ENCODE measurements at places on chromosomes 5 and 9.

- no peaks in the 10 kb centered on the region for H3K36me3 ChIP-seq
- H3K4me3 ChIP-seq: no peak overlapping the region
- no peaks in the 10 kb centered on the region for H3K27me3 ChIP-seq
- no peak overlapping the region for H3K27ac ChIP-seq
Observed at GRCh38 chr5:10289353-10289752, 18.3 kb downstream of the CMBL start.

GRCh38 chr5:20231040-20231439 lies 243.0 kb upstream of the CDH18 start:
- H3K36me3 ChIP-seq: no peaks in the 10 kb centered on the region
- no peaks in the 10 kb centered on the region for H3K4me1 ChIP-seq
- no peak overlapping the region for H3K4me3 ChIP-seq

GRCh38 chr5:153670101-153670500 lies 179.6 kb downstream of the GRIA1 start:
- H3K36me3 ChIP-seq: no peaks in the 10 kb centered on the region
- no peak overlapping the region for H3K4me3 ChIP-seq
- DNase-seq: no peak

DNA sequence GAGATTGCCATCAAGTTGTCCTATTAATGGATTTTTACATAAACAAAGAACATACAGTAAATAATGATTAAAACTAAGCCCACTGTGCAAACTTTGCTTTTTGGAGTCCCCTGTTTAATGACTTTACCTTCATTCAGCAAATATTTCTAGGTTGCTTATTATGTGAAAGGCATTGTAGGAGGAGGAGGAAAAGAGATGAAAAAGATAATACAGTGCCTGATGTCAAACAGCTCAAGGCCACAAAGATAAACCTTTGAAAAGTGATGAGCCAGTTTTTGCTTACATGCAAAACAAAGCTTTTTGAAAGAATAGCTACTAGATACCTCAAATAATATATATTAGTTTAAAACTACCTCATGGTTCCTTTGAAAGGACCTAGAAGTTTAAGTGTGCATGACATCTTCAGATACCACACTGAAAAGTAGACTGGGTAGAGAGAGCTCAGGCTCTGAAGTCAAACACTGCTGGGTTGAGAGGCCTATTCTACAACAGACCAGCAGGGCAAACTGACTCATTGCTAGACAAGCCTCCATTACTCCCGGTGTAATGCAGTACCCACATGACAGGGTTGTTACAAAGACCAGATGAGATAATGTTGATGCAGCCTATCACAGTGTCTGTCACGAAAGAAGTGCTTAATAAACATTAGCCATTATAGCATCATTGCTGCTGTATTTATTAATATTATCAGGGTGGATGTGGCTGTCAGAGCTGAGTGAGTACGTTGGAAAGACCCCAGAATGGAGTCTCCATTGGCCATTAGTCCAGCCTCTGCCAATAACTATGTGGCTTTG lies 11.8 kb downstream of the DEPDC1B start:
- H3K27me3 ChIP-seq: no peaks in the 10 kb centered on the region
- H3K4me3 ChIP-seq: no peak overlapping the region
- no peak for DNase-seq
- H3K27ac ChIP-seq: no peak overlapping the region

DNA sequence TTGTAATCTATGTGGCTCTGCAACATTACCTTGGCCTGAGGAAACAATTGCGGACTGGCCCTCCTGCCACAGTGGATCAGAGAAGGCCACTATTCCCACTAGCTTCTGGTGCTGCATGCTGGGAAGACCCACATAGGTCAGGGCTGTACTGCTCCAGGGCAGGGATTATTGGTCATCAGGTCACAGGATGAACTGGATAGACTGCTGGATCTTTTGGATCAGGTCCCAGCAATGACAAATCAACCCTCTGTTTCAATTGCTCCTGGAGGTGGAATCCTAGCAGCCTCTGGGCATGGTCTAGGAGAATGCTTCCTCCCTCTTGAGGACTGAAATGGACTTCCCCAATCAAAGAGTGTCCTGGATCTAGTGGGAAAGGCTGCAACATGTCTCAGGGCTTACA lies 66.7 kb upstream of the PHF24 start:
- no peak overlapping the region for H3K4me3 ChIP-seq
- no peaks in the 10 kb centered on the region for H3K36me3 ChIP-seq
- peaks cover 20% of the 10 kb centered on the region for H3K27me3 ChIP-seq
- no peak overlapping the region for H3K27ac ChIP-seq

- H3K4me1 ChIP-seq: peaks cover 15% of the 10 kb centered on the region
- peaks cover 14% of the 10 kb centered on the region for H3K27me3 ChIP-seq
- no peak overlapping the region for H3K27ac ChIP-seq
Observed at GRCh38 chr5:97098922-97099321, 43.5 kb downstream of the LIX1 start.

GRCh38 chr5:113265190-113265589 lies 169.6 kb downstream of the TSSK1B start:
- no peak overlapping the region for H3K27ac ChIP-seq
- H3K4me1 ChIP-seq: peaks cover 11% of the 10 kb centered on the region
- DNase-seq: no peak
- H3K4me3 ChIP-seq: no peak overlapping the region
- no peaks in the 10 kb centered on the region for H3K36me3 ChIP-seq
- H3K27me3 ChIP-seq: no peaks in the 10 kb centered on the region

- no peaks in the 10 kb centered on the region for H3K4me1 ChIP-seq
- DNase-seq: no peak
- no peak overlapping the region for H3K27ac ChIP-seq
- H3K4me3 ChIP-seq: no peak overlapping the region
- peaks cover 17% of the 10 kb centered on the region for H3K27me3 ChIP-seq
Observed at GRCh38 chr5:172645271-172646055, 4.4 kb downstream of the NEURL1B start.

GRCh38 chr9:71308454-71308853 lies 187.0 kb upstream of the TRPM3 start:
- H3K27me3 ChIP-seq: peaks cover 2% of the 10 kb centered on the region
- no peaks in the 10 kb centered on the region for H3K4me1 ChIP-seq
- H3K36me3 ChIP-seq: no peaks in the 10 kb centered on the region
- H3K27ac ChIP-seq: no peak overlapping the region
- DNase-seq: no peak

GRCh38 chr9:135343136-135343535 lies 136.4 kb upstream of the PPP1R26 start:
- no peaks in the 10 kb centered on the region for H3K4me1 ChIP-seq
- H3K27ac ChIP-seq: no peak overlapping the region
- no peak overlapping the region for H3K4me3 ChIP-seq
- H3K36me3 ChIP-seq: no peaks in the 10 kb centered on the region

- H3K4me3 ChIP-seq: no peak overlapping the region
- no peaks in the 10 kb centered on the region for H3K27me3 ChIP-seq
- peaks cover 19% of the 10 kb centered on the region for H3K4me1 ChIP-seq
- no peaks in the 10 kb centered on the region for H3K36me3 ChIP-seq
- DNase-seq: no peak
Observed at GRCh38 chr5:138037271-138037670, 4.4 kb upstream of the FAM13B start.

- no peak for DNase-seq
- H3K27ac ChIP-seq: peak overlapping the region; percentile 83
- peaks cover 68% of the 10 kb centered on the region for H3K36me3 ChIP-seq
- no peaks in the 10 kb centered on the region for H3K27me3 ChIP-seq
Observed at GRCh38 chr5:179828756-179829421, 8.2 kb downstream of the SQSTM1 start.

DNA sequence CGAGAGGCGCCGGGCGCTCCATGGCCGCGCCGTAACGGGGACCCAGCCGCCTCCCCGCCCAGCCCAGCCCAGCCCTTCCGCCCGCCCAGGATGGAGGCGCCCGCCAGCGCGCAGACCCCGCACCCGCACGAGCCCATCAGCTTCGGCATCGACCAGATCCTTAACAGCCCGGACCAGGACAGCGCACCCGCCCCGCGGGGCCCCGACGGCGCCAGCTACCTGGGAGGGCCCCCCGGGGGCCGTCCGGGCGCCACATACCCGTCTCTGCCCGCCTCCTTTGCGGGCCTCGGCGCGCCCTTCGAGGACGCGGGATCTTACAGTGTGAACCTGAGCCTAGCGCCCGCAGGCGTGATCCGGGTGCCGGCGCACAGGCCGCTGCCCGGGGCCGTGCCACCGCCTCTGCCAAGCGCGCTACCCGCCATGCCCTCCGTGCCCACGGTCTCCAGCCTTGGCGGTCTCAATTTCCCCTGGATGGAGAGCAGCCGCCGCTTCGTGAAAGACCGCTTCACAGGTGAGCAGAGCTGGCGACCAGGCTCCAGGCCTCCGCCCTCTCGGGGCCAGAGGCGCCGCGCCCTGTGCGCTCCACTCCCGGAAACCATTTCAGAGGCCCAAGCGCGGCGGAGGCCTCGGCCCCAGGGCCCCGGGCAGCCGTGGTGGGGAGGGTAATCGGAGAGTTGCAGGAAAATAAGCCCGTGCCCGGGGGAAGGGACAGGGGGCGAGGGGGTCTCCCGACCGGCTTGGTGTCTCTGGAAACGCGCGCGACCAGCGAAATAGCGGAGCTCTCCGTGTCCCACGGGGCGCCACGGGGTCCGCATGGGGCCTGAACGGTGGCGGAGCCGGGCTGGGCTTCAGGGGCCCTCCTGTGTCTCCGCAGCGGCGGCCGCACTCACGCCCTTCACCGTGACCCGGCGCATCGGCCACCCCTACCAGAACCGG lies 496 bp downstream of the TLX3 start:
- peaks cover 27% of the 10 kb centered on the region for H3K4me1 ChIP-seq
- H3K4me3 ChIP-seq: no peak overlapping the region
- no peak for DNase-seq

- H3K4me3 ChIP-seq: no peak overlapping the region
- H3K36me3 ChIP-seq: no peaks in the 10 kb centered on the region
- no peaks in the 10 kb centered on the region for H3K4me1 ChIP-seq
- H3K27ac ChIP-seq: no peak overlapping the region
- H3K27me3 ChIP-seq: peaks cover 10% of the 10 kb centered on the region
Observed at GRCh38 chr5:7683753-7684152, 167.2 kb downstream of the CFAP90 start.

DNA sequence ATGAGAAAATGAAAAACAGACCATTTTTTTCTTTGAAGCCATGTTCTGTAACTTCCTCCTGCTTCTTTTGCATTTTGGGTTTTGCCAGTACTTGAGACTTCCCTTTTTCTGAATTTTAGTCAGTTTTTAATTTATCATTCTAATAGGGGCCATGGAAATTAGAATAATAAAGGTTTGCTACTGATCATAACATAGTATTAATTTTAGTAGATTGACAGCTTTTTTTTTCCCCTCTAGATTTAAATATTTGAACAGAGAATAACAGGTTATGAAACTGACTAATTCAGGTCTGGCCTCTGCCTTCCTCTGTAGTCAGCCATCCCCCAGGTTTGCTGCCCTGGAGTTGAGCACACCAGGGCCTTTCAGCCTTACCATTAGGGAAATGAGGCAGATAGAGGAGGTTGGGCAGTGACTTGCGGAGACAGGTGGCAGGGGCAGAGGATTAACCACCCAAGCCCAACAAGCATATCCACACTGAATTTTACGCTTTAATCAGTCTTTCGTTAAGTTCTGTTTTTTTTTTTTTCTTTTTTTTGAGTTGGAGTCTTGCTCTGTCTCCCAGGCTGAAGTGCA lies 80.1 kb upstream of the TNFAIP8 start:
- peak overlapping the region; percentile 99 for H3K27ac ChIP-seq
- H3K4me1 ChIP-seq: peaks cover 98% of the 10 kb centered on the region
- peaks cover 1% of the 10 kb centered on the region for H3K27me3 ChIP-seq
- H3K36me3 ChIP-seq: peaks cover 24% of the 10 kb centered on the region
- H3K4me3 ChIP-seq: peak overlapping the region; percentile 64
- peak; percentile 66 for DNase-seq

DNA sequence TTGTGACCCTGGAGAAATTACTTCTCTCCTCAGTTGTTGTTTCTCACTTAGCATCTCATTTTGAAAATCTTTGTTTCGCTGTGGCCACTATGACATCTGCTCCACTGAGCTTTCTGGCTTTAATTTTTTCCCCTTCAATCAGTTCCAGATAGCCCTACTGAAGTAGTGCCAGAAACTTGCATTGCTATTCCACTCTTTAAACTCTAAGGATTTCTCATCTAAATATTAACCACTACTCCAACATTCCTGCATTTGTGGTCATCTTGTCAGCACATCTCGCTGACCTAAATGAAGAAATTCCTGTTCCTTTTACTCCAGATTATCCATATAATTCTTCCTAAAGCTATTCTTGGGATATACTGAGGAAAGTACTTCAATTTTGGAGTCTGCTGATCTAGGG lies 15.3 kb upstream of the NOL6 start:
- no peaks in the 10 kb centered on the region for H3K36me3 ChIP-seq
- no peak for DNase-seq
- no peaks in the 10 kb centered on the region for H3K4me1 ChIP-seq
- H3K4me3 ChIP-seq: no peak overlapping the region
